M059J (cell line): ENCODE measurements at places on chromosomes 5 and 9.
A peak's percentile ranks its signal among the peaks of the same experiment; 100 is the strongest.

GRCh38 chr5:79955941-79956670 lies 35.0 kb downstream of the MTX3 start:
- peak; percentile 91 for DNase-seq

GRCh38 chr9:3809724-3810123 lies 283.9 kb upstream of the RFX3 start:
- peak; percentile 96 for DNase-seq

GRCh38 chr5:72006361-72006760 lies 100.9 kb upstream of the MAP1B start:
- no peak for DNase-seq

GRCh38 chr5:103487218-103487617 lies 75.4 kb downstream of the NUDT12 start:
- peak; percentile 42 for DNase-seq

- DNase-seq = no peak
Observed at GRCh38 chr5:20832204-20833080, 844.4 kb upstream of the CDH18 start.
